ENCODE measurements at places on chromosomes 5 and 9.

DNA sequence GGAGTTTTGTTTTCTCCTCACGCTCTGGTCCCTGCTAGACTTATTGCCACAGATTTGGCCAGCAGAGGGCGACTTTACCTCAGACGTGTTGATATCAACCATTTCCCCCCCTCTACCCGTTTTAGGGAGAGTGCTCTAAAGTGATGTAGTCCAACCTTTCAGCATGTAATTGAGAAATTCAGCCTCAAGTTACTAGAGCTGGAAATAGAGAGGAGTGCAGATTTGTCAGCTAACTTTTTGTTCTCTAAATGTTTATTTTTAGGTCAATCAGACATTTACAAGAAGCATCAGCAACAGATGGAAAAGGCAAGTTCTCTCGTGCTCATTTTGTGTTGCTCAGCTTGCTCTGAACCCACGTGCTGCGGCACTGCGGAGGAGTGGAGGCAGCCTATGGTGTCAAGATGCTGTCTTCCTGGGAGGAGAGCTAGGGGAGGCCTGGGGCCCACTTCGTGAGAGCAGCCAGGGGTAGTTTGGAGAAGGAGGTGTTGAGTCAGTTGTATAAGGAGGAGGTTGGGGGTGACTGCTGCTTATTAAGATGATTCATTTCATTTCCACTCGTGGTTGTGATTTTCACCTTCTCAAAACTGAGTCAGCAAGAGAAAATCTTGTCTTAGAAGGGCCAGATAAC, 53.6 kb downstream of the GPR107 start:
- DNase-seq: peak; percentile 89

DNA sequence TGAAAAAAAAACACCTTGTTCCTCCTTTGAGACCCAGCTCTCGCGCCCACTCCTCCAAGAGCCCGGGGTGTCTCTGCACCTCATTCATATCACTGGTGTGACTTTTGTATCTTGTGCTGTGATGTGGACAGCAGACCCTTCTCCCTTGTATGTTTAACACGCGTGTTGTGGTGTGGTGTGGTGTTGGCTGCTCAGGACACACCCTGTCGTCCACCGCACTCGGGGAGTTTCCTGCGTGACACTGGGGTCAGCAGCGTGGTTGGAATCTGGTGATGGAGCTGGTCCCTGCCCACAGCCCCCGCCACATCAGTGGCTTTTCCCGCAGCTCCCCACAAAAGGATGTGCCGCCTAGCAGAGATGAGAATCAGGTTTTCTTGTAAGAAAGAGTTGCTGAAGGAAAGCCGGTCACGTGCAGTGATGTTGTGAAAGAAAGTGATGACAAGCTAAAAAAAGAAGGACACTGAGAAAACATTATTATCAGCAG, 61.5 kb downstream of the TENT4A start:
- no peak for DNase-seq

DNA sequence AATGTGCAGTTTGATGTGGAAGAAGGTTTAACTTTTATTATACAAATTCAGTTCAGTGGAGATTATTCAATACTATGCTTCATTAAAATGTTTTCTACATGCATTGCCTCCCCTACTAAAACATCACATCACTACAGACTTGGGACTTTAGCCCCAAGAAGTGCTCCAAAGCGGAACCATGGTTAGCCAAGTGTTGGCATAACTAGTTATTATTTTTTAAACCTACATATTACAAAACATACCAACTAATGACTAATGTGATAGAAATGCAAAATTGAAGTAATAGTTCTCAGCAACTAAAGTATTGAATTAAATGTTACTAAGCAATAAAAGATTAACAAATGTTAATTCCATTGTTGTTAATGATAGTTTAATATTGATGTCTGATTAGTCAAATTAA, 74.5 kb downstream of the XRCC4 start:
- DNase-seq: peak; percentile 36

DNA sequence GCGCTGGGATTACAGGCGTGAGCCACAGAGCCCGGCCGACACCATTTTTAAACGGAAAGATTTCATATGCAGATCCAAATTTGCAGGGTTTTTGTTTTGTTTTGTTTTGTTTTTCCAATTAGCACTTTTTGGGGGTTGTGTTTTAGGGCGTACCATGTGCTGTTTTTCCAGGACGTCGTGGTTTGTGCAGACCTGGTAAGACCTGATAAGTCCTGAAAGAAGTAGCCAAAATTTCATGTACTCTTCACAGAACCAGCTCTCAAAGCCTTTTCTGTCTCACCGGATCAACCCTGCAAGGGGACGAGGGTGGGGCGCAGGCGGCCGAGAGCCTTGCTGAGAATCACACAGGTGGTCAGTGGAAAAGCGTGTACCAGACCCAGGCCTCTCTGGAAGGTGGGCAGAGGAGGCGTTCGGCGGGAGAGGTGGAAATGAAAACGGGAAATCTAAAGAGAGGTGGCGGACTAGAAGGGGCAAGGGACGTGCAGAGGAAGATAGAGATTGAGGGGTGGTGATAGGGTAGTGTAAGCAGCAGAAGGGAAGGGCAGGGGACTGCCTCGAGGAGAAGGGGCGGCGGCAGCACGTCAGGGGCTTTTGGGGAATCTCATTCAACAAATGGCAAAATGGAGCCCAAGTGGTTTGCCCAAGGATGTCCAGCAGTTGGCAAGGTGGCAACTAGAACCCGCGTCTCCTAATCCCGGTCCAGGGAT, 1.1 kb upstream of the FAF2 start:
- DNase-seq: no peak

- no peak for DNase-seq
Observed at GRCh38 chr9:92724528-92725265, 39.9 kb downstream of the BICD2 start.

DNA sequence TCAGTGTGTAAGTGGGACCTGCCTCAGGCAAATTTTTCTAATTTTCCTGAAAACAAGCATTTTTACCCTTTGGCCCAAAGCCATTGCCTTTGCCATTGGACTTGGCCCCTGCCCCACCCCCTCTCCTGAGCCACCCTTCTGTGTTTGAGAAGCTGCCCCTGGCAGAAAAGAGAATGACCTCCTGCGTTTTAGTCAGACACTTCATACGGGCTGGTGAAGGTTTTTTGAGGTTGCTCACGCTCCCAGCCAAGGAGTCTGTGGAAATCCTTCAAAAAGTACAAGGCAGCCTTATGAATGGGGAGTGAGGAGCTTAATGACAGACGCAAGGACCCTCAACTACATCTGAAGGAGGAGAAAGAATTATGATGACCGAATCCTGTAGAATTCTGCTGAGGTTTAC, 308.9 kb downstream of the SLIT3 start:
- DNase-seq: no peak

DNA sequence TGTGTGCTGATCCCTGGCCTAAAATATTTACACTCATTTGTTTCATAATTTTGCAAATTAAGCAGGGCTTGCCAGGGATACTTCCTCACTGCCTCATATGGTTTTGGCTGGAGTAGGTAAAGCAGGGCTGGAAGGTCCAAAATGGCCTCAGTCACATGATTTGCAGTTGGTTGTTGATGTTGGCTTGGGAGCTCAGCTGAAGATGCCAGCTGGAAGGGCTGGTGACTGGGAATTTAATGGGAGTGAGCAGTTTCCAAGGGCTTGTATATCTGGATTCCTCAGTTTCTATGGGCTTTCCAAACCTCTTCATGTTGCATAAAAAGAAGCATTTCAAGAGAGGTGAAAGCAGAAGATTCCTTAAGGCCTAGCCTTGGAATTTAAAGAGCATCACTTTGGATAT, 729.3 kb downstream of the CDH18 start:
- no peak for DNase-seq

DNA sequence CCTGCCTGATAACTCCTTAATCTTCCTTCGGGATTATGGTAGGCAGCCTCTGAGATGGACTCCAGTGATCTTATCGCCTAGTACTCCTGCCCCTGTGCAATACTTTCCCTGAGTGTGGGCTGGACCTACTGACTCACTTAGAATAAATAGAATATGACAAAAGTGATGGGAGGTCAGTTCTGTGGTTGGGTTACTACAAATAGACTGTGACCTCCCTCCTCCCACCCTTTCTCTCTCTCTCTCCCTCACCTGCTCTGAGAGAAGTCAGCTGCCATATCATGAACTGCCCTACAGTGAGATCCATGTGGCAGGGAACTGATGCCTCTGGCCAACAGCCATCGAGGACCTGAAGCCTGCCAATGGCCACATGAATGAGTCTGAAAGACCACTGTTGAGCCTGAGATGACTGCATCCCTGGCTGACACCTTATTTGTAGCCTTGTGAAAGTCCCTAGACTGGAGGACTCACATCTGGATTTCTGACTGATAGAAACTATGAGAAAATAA, 31.7 kb downstream of the NRG2 start:
- peak; percentile 2 for DNase-seq

- DNase-seq: peak; percentile 9
Observed at GRCh38 chr5:9698125-9698826, 68.1 kb upstream of the TAS2R1 start.

GRCh38 chr5:85646036-85646435, 971.7 kb upstream of the COX7C start:
- no peak for DNase-seq

GRCh38 chr5:171668097-171668412, 117.6 kb upstream of the SMIM23 start:
- DNase-seq: no peak

GRCh38 chr9:92247981-92248380, 45.5 kb downstream of the IARS1 start:
- DNase-seq: no peak

GRCh38 chr9:130936285-130937117, 2.5 kb downstream of the FIBCD1 start:
- peak; percentile 60 for DNase-seq

DNA sequence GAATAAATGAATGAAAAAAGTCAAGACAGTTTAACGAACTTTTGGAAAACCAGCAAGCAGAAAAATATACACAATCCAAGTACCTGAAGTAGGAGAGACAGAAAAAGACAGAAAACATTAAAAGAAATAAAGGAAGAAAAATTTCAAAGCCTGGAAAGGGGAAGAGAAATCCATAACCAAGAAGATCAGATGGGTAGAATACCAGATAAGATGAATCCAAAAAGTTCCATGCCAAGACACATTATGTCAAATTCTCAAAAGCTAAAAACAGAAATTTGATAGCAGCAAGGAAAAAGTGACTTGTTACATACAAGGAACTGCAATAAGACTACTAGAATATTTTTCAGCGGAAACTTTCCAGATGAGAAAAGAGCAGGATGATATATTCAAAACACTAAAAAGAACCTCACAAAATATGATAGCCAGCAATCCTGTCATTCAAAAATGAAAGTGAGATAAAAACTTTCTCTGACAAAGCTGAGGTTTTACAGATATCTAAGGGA, 7.6 kb upstream of the ZNF300 start:
- DNase-seq: no peak

- DNase-seq: no peak
Observed at GRCh38 chr5:173730632-173731298, 114.3 kb upstream of the BOD1 start.

DNA sequence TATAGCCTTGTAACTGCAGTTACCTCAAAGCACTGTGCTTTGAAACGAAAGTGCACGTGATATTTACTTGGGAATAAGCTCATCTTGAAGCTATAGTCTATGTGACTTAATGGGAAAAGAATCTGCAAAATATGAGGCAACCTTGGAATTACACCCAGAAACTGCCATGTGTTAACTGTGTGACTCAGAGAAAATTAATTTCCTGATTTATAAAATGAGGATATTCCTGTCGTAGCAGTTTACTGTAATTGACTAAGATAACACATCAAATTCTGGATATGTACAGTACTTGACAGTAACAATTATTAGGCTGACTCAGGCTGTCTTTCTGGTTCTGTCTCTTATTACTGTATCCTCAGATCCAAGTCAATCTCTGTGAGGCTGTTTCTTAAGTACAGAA, 1079.9 kb upstream of the ACO1 start:
- peak; percentile 90 for DNase-seq

DNA sequence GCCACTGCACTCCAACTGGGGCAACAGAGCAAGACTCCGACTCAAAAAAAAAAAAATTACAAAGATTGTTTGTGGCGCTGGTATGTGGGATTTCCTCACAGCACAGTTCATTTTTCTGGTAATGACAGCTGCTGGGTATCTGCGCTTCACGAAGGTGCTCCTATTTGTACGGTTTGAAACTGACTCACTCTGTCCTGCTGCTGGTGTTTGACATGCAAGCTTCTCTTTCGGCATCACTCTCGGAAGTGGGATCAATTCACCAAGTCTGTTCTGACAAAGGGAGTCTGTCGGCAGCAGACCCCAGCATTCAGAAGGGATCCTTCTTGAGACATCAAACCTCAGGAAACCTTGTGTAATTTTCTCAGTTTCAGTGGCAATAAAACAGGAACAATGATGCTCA, 26.3 kb downstream of the MAML1 start:
- DNase-seq: no peak

DNA sequence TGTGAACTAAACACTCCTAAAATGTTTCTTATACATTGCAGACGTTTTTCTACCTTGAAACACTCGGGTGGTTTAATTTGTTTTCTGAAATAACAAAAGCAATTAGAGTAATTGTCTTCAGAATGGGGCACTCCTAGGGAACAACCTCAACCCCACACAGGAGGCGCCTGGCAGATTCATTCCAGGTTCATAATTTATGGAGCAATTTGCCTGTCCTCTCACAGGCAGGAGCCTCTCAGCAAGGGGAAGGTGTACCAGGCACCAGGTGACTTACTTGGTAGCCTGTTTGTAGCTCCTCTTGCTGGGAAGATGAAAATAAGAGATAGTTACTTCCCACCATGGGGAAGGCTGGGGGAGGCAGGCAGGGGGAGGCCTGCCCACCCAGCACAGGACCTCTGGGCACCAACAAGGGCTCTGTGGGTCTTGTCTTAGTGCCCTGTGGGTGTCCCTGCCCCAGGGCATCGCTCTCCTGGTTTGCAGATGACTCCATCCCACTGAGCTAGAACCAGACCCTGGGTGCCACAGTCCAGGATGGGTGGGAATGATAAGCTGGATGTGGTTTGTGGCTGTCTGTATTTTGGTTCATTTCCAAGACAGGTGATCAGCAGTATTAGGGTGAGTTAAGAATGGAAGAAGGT, 144.4 kb downstream of the FSTL4 start:
- no peak for DNase-seq

DNA sequence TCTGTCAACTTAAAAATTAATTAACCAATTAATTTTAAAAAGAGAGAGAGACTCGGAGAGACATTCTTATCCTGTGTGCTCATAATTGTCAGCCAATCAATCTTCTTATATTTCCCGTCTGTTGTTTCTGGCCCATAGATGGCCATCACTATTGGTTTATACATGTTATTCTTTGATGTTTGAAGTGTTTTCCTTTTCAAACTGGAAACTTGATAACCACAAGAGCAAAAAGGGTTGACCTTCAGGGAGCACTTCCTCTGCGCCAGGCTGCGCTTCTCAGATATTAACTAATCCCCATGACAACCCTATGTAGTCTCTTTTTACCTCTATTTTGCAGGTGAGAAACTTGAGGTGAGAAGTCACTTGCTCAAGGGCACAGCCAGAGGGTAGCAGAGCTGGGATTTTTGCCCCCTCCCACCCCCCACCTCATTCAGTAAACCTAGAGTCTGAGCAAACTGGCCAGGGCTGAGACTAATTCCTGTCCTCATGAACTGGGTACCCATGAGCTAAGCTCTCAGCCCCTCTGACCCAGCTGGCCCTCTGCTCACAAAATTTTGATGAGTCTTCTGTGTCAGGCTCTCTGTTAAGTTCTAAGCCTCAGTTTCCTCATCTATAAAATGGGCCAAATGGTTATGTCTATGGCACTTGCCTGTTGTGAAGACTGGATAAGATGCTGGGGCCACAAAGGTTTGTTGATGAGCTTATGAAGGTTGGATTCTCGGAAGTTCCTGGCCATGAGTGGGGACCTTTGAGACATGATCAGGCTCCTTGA, 86.0 kb upstream of the SH3PXD2B start:
- DNase-seq: no peak
